ENCODE measurements at places on chromosomes 16 and 17. TPM values are rescaled to one million over a fixed set of nuclear protein-coding genes. Genes with fewer than 3 reads are reported as not detected.
A peak's percentile ranks its signal among the peaks of the same experiment; 100 is the strongest.

Gene PIRT
- not detected for total RNA-seq

- DNase-seq: no peak
These were observed 97.6 kb upstream of the CBX4 start for GRCh38 chr17:79936641-79937381.

DNA sequence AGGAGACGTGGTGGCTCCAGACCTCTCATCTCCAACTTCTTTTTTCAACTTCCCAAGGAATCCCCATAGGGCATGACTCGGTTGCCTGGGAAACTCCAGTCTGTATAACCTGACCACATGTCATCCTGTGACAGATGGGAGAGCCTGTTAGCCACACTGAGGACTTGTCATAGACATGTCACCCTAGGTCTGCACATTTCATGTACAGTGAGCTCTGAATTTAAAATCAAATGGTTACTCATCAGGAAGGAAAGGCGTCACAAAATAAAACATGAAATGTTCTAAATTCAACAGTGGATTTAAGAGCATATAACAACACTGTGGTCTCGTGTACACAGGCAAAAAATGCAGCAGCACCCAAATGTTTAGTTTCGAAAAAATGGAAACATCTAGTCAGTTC lies 22.2 kb upstream of the ADAMTS18 start:
- peak; percentile 92 for DNase-seq

- no peak for DNase-seq
These were observed 368.0 kb downstream of the CPPED1 start for GRCh38 chr16:12435730-12436129.

DNA sequence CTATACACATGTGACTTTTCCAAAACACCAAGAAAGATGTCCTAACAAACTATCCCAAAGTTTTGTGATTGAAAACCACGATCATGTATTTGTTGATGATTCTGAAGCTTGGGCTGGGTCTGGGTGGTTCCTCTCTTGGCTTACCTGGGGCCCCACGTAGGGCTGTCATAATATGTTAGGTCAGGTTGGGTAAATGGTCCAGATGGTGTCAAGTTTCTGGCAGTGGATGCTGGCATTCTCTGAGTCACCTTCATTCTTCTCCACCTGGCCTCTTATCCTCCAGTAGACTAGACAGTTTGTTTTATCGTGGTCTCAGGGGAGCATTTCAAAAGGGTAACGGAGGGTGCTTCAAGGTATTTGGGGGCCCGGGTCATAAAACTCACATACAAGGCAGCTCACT lies 39.4 kb downstream of the SYCE1L start:
- no peak for DNase-seq

DNA sequence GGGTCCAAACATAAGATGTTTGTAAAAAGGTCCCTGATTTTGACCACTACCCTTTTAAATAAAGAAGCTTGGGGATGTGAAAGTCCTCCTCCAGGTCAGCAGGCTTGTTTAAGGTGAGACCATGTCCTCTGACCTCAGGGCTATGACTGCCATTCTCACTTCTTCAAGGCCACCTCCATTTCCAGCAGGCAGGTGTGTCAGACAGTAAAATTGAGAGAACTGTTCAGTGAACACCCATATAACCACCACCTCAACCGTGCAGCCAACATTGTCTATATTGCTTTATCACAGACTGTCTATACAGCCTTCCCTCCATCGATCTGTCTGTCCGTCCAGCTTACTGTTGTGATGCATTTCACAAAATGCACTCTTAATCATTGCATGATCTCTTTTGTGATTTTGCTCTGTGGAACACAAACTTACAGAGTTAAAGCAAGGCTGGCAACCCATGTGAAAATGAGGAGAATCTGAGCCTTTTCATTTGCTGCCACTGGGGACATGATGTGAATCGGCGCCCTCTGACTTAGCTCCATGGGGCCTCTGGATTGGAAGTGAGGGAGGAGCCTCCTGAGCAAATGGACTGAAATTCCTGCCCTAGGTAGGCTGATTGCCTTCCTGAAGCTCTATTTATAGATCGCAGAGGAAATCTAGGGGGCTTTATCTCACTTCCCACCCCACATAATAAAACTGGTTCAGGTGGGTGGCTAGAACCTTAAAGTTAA lies 53.8 kb downstream of the ZNRF1 start:
- DNase-seq: no peak

GRCh38 chr16:66344533-66345145 lies 21.9 kb upstream of the CDH5 start:
- DNase-seq: peak; percentile 81

DNA sequence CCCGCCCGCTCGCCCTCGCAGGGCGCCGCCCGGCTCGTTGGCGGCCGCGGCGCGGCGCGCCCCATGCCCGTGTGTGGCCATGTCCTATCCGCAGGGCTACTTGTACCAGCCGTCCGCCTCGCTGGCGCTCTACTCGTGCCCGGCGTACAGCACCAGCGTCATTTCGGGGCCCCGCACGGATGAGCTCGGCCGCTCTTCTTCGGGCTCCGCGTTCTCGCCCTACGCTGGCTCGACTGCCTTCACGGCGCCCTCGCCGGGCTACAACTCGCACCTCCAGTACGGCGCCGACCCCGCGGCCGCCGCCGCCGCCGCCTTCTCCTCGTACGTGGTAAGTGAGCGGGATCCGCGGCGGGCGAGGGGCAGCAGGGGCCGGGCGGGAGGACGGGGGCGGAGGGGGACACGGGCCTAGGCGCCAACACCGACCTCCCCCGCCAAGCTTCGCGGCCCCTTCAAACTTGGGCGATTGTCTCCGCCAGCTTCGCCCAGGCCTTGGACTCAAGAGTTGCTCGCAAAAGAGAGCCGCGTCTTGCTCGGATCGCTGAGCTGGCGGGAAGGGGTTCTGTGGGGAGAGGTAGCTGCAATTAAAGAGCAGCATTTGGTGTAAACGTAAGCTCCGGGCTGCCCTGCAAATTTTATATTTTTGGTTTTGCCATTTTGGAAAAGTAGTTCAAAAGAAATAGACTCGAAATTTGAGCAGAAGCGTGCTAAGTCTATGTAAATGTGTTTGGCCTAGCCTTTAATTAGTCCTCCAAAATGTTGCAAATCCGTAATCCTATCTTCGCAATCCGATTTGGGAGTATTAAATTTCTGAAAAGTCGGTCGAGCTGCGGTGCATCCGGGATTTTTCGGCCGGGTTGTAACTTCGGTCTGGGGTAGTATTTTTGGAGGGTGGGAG lies 702 bp downstream of the IRX5 start:
- peak; percentile 63 for DNase-seq

DNA sequence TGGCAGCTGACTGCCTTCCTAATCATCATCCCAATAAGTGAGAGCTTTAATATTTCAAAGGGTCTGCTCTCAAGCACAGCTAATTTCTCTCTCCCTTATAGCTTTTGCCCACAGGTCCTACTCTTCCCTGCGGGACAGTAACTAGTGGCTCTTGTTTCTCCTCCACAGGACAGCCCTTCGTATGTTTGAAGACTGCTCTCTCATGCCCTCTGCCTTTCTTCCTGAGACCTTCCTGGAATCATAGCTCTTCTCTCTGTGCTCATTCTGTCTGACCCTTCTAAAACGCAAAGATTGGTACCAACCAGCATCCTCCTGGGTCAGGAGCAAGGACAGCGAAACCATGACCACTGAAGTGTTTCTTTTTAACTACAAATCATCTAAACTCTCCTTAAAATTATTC lies 168.9 kb downstream of the GRIN2A start:
- no peak for DNase-seq

DNA sequence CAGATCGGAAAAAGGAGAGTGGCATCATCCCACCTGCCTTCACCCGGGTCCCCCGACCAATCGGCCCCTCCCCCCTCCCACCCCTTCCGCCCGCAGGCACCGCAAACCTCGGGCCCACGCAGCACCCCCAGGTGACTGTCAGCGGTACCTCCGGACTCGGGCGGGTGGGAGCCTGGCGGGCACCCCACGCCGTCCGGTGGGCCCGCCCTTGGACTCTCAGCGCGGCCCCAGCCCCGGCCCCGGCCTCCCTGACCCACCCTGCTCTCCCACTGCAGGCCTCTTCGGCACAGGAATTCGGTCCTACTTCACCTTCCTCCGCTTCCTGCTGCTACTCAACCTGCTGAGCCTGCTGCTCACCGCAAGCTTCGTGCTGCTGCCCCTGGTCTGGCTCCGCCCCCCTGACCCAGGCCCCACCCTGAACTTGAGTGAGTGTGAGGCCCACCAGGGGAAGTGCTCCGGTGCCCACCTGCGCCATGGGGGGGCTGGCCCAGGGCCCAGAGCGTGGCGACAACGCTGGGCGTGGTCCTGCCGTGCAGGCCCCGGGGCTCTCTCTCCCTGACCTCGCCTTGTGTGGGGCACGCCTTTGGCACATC lies 1.6 kb downstream of the TMC8 start:
- no peak for DNase-seq

DNA sequence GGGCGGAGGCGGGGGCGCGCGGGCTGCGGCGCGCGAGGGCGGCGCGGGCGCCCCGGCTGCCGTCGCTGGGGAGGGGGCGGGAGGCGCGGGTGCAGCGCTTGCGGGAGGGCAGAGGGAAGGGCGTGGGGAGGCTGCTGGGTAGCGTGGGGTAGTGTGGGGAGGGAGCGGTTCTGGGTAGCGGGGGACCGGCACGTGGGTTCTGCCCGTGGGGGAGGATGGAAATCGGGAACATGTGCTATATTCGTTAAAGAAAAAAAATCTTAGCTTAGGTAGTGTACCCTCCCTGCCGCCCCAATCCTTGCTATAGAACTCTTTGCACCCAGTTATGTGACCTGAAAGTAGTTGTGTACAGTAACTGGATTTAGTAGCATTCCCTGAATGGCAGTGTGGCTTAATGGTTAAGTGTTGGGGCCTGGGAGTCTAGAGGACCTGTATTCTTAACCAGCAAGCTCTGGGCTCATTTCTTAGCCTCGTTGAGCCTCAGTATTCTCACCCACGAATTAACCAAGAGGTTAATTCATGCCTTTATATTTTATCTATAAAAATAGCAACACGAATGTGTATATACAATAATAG lies 646 bp downstream of the RABEP1 start:
- peak; percentile 33 for DNase-seq

DNA sequence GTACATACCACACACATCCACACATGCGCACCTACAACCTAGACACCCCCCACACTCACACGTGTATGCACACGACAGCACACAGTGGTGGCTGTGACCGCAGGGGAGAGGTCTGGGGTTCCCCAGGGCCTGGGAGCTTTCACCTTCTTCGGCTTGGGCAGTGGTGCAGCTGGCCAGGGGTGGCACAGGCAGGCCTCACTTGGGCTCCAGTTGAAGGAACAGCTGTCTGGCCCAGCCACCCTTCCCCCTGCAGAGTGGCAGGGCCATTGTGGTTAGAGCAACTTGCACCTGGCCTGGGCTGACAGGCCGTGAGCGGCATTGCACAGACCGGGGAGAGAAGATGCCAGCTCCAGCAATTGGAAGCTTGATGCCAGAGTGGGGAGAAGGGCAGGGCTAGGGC lies 114.5 kb upstream of the GSE1 start:
- DNase-seq: no peak
